Cardiac septum (tissue), 1 donor: ENCODE measurements at places on chromosomes 7 and 10. TPM values are rescaled to one million over a fixed set of nuclear protein-coding genes. Genes with fewer than 3 reads are reported as not detected.
A peak's percentile ranks its signal among the peaks of the same experiment; 100 is the strongest.

GIMAP5 gene
- total RNA-seq: 6.6 TPM

FKBP14 gene
- total RNA-seq: 13.8 TPM

DNA sequence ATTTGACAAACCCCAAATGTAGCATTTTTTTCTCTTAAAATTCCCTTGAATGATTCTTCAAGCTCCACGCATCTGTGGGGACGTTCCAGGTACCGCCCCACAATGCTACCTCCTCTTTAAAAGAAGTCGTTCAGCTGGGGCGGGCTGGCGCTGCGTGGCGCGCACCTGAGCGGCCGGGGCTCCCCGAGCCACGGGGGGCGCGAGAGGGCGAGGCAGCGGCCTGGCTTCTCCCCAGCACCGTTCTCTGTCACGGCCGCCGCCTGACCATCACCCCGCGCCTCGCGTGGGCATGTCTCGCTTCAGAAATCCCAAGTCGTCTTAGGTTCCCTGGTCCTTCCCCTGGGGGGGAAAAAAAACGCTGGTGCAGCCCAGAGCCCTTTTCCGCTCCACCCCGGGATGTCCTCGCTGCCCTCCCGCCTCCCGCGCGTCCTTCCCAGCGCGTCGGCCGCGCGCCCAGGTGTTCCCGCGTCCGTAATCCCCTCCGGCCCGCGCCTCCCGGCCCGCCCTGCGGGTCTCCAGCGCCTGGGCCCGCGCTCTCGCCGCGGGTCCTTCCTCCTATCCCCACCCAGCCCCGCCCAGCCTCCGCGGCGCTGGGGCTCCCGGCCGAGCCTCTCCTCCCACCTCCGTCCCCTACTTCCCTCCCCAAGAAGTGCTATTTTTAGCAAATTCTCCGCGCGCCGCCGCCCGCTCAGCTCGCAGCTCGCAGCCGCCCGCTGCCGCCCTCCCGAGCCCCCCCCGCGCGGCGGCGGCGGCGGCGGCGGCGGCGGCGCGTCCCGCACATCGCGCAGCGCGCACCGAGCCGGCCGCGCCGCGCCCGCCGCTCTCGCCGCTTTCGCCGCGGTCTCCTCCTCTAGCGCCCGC is 58.7 kb upstream of the PRPS1L1 start:
- DNase-seq: peak; percentile 79

- no peak for DNase-seq
Measured at GRCh38 chr10:87668324-87669074, 8.8 kb downstream of the PAPSS2 start.

GRCh38 chr7:106779877-106780276 is 85.2 kb upstream of the PIK3CG start:
- DNase-seq: no peak
